ENCODE measurements at places on chromosomes 2 and 18.

GRCh38 chr2:235238537-235238936 is 255.3 kb upstream of the AGAP1 start:
- DNase-seq = no peak

GRCh38 chr18:77140030-77140429 is 7.4 kb upstream of the MBP start:
- no peak for DNase-seq

DNA sequence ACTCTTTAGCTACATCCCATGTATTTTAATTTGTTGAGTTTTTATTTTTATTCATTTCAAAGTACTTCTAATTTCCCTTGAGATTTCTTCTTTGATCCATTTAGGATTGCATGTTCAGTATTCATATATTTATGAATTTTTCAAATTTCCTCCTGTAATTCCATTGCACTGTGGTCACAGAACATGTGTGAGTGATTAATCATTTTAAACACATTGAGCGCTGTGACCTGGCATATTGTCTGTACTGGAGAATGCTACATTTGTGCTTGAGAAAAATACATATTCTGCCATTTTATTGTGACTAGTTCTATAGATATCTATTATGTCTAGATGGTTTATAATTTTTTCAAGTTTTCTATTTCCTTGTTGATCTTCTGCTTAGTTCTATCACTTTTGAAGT is 353.7 kb downstream of the RAD51AP2 start:
- DNase-seq = no peak

DNA sequence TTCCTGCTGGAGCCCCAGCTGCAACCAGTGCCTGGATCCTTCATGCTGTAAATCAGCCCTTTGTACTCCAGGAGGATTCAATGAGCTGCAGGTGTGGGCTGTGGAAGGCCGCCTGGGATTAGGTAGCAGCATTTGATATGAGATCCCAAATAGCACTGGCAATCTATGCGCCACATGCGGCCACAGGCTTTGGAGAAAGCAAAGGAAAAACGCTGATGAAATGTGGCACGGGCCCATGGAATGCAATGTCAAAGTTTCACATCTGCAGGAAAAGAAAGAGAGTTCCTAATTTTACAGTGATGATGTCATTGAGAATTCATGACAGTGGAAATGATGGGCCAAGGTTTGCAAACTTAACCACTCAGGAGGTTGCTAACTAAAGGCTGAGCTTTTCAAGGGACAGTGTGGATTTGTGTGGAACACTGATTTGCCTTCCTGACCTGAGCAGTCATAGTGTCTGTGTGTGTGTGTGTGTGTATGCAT is 216.4 kb upstream of the OSR1 start:
- no peak for DNase-seq

Data from vagina (tissue), 2 donors.